ENCODE measurements at places on chromosomes 5 and 9.
A peak's percentile ranks its signal among the peaks of the same experiment; 100 is the strongest.

GRCh38 chr9:87800456-87800855, 74.5 kb downstream of the CTSL start:
- DNase-seq, result no peak

GRCh38 chr9:104276709-104277245, 182.7 kb downstream of the SMC2 start:
- DNase-seq, result no peak

- no peak for DNase-seq
These were observed 2.7 kb downstream of the CDC42SE2 start for GRCh38 chr5:131266370-131267060.

DNA sequence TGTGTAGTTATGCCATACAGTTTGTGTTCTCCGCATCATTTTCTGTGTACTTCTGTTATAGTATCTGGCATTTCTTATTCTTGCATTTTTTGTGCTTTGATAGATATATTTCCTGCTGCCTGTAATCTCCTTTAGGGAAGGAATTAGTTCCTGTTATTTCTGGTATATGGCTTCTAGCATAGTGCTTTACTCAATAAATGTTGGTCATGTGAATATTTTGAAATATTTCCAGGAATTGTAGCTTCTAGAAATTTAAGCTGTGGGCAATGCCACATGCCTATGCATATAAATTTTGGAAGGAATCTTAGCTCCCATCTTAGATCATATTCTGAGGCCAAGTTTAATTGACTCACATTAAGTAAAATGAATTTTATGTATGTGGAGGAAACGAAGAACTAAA, 11.5 kb upstream of the PRRC1 start:
- DNase-seq, result no peak

DNA sequence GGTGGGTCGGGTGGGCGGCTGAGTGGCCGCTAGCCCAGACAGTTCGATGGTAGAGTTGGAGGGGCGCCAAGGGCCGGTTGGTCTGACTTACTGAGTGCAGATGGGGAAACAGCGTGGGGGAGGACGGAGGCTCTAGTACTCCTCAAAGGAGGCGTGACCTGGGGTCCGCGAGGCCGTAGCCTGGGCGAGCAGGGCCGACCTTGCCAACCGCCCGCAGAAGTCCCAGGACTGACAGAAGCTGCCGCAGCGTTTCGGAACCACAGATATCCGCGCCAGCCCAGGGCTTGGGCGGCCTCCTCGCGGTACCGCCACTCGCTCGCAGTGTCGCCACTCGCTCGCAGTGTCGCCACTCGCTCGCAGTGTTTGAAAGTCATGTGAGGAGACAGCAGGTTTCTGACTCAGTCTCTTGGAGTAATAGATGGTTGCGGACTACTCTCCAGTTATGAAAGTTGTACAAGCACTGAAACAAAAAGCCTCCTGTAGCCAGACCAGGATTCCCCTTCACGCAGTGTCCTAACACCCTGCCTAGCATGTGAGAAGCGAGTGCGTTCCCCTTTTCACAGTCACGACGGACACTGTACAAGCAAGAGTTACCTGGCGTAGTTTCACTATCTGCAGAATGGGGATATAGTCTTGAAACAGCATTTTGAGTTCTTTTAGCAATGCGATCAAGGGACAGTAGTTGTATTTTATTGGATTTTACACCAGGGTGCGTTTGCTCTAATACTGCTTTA, 674 bp downstream of the TMEM38B start:
- peak; percentile 60 for DNase-seq

DNA sequence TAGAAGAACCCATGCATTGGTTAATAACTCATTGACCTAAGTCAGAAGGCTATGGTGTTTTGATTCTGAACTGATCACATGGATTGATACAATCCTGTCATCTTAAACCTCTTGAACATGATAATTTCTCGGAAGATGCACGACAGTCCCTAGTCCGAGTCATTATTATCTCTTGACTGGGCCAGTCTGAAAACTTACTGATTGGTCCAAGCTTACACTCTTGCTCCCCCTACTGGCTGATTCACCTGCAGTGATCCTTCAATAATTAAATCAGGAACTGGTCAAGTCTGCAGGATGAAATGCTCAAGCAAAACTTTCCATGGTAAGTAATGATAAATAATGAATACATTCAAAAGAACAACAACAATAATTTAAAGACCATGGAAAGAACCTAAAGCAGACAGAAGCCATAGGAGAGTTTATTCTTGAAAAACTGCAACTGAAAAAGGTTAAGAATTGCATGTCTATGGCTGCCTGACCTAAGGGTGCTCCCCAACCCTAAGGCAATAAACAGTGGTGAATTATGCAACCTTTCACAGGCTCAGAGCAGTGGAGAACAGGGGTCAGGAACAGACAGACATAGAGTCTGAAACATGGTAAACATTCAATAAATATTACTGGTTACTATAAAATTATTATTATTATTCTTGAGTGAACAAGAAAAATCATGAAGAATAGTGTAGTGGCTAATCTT, 79.3 kb downstream of the BRINP1 start:
- DNase-seq, result peak; percentile 69

DNA sequence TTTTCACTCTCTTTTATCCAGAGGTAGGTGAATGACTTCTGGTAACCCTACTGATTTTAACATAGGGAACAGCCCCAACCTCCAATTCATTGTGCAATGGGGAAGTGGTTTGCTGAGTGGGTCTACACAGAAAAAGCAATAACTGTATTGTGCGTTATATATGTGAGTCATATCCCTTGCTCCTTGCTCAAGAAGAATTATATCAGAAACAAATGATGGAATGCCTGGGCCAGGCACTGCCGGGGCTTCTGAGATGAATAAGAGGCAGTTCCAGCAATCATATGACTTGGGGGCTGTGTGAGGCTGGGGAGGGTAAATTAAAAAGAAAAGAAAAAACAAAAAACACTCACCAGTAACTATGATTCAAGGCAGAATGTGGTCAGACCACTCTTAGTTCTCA, 79.2 kb upstream of the ABCA1 start:
- DNase-seq, result peak; percentile 81

DNA sequence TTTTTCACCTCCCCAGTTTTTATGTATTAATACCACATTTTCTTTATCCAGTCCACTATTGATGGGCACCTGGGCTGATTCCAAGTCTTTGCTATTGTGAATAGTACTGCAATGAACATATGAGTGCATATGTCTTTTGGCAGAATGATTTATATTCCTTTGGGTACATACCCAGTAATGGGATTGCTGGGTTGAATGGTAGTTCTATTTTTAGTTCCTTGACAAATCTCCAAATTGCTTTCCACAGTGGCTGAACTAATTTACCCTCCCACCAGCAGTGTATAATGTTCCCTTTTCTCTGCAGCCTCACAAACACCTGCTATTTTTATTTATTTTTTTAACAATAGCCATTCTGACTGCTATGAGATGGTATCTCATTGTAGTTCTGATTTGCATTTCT, 340.2 kb downstream of the ADAMTS6 start:
- DNase-seq, result no peak

DNA sequence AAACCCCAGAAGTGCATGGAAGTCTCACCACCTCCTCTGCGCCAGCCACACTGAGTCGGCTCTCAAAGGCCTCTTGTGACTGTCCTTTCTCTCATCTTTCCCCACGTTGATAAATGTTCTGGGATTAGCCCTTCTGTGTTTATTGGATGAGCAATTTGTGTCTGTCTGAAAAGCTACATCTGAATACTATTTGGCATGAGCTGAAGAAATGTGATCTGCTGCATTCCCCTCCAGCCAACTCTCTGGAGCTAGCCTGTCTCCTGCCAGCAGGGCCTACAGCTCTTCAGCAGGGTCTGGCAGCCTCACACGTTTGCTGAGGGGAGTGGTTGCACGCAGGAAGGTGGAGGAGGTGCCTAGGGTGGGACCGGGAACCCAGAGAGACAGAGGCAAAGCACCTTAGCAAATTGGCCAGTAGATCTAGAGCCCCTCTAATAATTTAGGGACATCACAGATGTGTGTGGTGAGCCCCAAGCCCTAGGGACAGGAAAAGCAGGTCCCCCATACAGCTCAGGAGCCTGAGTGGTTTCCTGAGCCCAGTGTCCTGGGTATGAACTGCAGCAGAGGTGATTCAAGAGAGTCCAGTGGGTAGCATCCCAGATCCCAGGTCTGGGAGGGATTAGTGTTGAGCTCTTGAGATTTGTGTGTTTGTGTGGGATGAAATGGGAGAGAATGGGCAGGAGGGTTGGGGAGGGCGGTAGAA, 20.5 kb upstream of the B4GALT1 start:
- no peak for DNase-seq

DNA sequence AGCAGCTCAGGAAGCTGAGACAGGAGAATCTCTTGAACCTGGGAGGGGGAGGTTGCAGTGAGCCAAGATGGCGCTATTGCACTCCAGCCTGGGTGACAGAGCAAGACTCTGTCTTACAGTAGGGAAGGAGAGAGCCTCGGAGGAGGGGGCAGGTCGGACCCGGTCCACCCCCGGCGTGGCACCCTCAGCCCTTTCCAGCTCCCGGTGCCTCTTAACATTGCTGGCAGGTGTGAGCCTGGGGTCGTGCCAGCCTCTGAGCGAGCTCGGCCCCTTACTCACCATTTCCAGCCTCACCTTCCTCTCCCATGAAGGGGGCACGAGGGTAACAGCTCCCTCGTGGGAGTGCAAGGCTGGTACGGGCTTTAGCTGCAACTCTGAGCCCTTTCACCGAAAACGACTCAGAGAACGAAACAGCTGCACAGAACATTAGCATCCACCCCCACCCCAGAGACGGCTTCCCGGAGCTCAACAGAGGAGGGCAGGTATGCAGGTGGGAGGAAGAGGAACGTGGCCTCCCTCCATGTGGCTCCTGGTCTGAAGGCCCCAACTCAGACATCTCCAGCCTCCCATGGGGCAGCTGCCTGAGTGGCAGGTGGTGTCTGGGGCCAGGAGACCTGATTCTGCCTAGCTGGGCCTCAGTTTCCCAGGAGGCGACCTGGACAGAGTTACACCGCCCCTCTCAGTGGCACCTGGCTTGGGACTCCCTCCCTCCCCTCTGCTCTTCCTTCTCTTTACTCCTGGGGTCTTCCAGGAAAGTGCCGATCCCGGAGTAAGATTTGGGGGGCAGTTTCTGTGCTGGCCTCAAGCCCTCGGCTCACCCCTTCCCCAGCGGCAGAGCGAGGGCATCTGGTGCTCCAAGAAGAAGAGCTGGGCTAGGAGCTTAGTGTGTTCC, 28.5 kb upstream of the ABO start:
- no peak for DNase-seq

- DNase-seq, result no peak
These were observed 221.4 kb downstream of the NR3C1 start for GRCh38 chr5:143182106-143182505.

- no peak for DNase-seq
These were observed 7.8 kb downstream of the DNAJB5 start for GRCh38 chr9:34997379-34997781.

- DNase-seq, result peak; percentile 47
These were observed 24.8 kb downstream of the HSPB3 start for GRCh38 chr5:54480296-54480695.

- peak; percentile 89 for DNase-seq
These were observed 65.4 kb upstream of the ARAP3 start for GRCh38 chr5:141747152-141748141.

DNA sequence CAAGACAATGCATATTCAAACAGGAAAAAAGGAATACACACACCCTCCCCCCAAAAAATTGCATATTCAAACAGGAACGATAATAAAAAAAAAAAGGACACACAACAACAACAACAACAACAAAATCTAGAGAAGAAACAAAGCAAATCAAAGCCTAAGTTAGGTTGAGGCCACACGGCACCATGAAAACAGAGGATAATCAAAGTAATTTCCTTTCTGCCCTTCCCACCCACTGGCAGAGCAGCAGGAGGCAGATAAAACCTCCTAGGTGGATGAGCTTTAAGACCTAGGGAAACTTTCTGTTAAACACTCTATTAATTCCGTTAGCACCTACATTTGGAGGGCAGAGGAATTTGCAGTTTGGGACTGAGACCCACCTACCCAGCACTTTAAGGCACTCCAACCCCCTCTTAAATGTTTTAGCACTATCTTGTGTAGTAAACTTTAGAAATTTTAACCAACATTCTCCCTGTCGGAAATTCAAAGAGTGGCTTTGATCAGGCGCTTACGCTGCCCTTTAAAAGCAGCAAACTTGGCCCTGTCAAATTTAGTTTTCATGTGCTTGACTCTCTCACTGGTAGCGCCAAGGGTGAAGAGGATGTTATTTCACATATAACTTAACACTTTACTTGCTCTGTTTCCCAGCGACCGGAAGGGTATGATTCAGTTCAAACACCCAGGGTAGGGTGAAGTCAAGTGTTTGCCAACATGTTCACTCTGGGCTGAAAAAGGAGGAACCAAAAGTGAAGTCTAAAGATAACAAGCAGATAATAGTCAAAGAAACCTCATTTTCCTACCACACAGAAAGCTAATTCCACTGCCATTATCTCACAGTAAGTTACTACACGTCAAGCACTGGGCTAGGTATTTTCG, 9.2 kb downstream of the ENC1 start:
- DNase-seq, result peak; percentile 49

- DNase-seq, result no peak
These were observed 1.5 kb downstream of the BTF3 start for GRCh38 chr5:73499756-73500155.

DNA sequence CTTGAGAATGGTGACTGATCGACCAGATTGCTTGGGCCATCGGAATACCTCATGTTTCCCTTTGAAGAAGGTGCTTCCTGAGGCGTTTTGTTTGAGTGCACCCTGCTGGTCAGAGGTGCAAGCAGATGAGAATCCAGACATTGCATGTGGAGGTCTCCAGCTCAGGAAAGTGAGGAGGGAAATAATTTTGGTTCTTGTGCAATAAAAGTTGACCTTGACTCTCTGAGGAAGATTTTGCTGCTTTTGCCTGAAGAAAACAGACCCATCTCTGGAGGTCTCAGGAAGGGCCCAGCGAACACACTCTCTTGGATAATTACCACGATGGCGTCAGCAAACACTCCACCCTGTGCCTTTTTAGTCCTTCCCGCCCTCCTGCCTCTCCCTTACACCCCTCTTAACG, 69.7 kb downstream of the GRAMD2B start:
- DNase-seq, result peak; percentile 48

DNA sequence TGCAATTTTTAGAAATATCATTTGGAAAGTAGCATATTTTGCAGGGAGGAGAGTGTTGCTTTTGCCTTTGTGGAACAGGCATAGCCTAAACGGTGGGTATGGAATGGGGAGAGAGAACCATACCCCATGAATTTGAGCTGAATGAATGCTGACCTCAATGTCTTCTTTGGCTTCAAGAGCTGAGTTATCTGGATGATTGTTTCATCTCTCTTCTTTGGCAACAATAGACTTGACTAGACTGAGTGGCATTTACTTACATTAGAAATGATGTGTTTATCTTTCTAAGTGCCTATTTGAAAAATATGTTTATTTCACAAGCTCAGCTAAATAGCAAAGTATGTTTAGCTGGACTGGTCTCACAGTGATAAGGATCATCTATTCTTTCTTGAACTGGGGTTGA, 42.8 kb downstream of the SPEF2 start:
- DNase-seq, result no peak

- DNase-seq, result peak; percentile 66
These were observed 192.6 kb upstream of the MSX2 start for GRCh38 chr5:174531782-174532191.

- no peak for DNase-seq
These were observed 7.2 kb upstream of the ARSI start for GRCh38 chr5:150309886-150310239.

Measured in kidney tubule cell (primary cell).